ENCODE measurements at places on chromosomes 1 and 21.

DNA sequence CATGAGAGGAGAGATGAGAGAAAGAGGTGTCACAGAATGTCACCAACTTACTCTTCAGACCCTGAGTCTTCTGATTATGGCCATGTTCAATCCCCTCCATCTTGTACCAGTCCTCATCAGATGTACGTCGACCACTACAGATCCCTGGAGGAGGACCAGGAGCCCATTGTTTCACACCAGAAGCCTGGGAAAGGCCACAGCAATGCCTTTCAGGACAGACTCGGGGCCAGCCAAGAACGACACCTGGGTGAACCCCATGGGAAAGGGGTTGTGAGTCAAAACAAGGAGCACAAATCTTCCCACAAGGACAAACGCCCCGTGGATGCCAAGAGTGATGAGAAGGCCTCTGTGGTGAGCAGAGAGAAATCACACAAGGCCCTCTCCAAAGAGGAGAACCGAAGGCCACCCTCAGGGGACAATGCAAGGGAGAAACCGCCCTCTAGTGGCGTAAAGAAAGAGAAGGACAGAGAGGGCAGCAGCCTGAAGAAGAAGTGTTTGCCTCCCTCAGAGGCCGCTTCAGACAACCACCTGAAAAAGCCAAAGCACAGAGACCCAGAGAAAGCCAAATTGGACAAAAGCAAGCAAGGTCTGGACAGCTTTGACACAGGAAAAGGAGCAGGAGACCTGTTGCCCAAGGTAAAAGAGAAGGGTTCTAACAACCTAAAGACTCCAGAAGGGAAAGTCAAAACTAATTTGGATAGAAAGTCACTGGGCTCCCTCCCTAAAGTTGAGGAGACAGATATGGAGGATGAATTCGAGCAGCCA, 8.0 kb downstream of the ELOA start:
- no peak for DNase-seq

GRCh38 chr1:244730153-244730933, 77.4 kb downstream of the DESI2 start:
- DNase-seq: no peak

DNA sequence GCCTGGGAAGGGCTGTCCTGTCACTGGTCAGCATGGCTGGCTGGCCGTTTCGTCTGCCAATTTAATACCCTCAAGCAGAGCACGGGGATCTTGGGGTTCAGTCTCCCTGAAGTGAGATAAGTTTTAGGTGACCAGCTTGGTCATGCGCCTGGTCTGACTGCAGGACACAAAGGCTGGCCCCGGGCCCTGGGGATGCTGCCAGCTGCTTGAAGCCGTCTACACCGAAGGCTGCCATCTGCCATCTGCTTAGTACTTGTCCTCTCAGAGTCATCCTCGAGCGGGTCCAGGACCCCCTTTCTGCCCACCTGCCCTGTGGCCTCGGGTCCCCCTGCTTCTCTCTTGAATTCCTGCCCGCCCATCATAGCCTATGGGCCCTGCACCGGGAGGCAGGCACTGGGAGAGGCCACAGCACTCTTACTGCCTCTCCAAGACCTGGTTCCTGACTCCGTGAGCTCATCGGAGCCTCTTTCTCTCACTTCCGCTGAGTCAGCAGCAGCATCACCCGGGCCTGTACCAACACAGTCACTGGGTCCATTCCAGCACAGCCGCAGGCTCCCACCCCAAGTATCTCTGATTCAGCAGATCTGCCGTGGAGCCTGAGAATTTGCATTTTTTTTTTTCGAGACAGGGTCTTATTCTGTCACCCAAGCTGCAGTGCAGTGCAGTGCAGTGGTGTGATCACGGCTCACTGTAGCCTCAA, 7.0 kb downstream of the FBLIM1 start:
- no peak for DNase-seq

- DNase-seq: no peak
Observed at GRCh38 chr1:115670476-115671175, 28.9 kb downstream of the VANGL1 start.

DNA sequence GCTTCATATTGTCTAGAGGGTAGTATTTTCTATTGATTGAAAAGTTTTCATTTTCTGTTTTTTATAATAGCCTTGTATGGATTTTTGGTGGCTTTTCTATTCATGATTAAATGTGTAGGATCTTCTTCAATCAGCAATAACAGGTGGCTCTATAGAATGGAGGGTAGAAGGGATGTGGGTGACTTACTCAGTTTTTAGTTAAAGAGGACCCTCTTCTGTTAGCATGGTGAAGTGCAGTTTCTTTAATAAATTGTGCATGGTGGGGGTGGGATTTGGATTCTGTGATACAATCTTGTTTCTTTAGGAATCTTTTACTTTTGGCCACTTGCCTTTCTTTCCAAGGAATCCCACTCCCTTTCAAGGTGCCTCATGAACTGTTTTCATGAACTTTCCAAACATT, 64.7 kb downstream of the SLC35A3 start:
- DNase-seq: no peak

DNA sequence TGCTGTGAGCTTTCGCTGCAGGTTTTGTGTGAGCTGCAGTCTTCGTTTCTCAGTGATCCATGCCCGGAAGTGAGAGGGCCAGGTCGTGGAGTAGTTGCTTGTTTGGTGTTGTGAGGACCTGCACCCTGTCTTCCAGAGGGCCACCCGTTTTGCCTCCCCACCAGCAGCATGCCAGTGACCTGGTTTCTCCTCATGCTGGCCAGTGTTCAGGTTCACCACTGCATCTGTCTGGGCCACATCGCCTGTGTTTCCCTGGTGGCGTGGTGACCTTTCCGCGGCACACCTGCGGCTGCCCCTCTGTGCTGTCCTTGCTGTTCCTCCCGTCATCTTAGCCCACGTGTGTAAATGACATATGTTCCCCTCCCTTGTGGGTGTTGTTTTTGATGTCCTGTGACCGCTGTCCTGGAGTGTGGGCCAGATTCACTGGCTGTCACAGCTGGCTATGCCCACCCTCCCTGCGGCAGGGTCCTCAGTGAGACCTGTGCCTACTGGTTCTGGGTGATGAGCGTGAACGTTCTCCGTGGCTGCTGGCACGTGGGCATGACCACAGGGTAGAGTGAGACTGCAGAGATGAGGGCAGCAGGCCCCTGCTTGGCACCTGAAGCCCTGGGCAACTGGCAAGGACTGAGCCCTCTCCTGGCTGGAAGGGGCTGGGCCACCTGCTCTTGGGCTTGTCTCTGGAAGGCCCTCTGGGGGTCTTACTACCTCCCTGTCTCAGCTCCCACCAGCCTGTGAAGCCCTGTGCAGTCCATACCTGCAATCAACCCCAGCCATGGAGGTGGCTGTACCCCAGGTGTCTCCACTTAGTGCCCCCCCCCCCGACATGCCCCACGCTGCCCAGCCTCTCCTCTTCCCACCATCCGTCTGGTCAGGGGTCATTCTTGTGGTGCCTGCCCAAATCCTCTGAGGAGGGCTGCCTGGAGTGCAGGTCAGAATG, 7.3 kb downstream of the IBA57 start:
- no peak for DNase-seq

Data from stimulated activated CD8-positive, alpha-beta memory T cell treated with anti-CD3 and anti-CD28 coated beads, Interleukin-15, amount 100 ng/mL, for 4 hours (primary cell).